ENCODE measurements at places on chromosomes 6 and 20.

DNA sequence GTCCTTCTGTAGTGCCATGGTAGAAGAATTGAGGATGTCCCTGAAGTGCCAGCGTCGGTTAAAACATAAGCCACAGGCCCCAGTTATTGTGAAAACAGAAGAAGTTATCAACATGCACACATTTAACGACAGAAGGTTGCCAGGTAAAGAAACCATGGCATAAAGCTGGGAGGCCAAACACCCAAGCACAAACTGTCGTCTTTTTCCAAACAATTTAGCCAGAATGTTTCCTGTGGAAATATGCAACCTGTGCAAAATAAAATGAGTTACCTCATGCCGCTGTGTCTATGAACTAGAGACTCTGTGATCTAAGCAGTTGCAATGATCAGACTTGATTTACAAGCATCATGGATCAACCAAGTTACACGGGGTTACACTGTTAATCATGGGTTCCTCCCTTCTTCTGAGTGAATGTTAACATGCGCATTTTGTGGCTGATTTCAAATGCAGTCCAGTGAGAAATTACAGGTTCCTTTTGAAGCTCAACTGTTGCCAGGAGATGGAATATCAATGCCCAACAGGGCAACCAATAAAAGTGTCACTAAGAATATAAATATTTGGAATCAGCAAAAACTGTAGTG, 674.9 kb downstream of the GRIK2 start:
- DNase-seq, result no peak

- no peak for DNase-seq
Observed at GRCh38 chr6:43974643-43975230, 152.5 kb downstream of the MRPL14 start.

- DNase-seq, result no peak
Observed at GRCh38 chr6:157635388-157636244, 187.4 kb upstream of the SNX9 start.

DNA sequence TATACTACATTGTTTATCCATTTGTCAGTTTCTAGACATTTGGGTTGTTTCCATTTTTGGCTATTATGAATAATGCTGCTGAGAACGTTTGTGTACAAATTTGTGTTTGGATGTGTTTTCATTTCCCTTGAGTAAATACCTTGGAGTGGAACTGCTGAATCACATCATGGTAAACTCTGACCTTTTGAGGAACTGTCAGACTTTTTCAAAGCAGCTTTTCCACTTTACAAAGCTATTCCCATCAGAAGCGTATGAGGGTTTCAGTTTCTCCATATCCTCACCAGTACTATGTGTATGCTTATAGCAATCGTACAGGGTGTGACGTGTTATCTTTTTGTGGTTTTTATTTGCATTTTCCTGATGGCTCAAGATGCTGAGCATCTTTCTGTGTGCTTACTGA, 103.7 kb downstream of the MYO6 start:
- DNase-seq, result peak; percentile 25

DNA sequence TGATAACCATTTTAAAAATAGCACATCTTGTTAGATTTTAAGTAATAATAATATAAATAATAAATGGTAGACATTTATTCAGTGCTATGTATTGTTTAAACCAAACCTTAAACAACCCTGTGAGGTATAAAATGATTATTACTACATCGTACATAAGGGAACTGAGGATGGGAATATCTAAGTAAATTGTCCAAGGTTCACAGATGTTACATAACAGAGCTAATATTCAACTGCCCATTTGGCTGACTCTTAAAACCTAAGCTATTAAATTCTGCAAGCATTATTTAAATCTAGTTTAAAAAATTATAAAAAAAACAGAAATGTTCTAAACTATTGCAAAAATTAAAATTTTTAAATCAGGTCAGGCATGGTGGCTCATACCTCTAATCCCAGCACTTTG, 175.1 kb downstream of the COL19A1 start:
- no peak for DNase-seq

DNA sequence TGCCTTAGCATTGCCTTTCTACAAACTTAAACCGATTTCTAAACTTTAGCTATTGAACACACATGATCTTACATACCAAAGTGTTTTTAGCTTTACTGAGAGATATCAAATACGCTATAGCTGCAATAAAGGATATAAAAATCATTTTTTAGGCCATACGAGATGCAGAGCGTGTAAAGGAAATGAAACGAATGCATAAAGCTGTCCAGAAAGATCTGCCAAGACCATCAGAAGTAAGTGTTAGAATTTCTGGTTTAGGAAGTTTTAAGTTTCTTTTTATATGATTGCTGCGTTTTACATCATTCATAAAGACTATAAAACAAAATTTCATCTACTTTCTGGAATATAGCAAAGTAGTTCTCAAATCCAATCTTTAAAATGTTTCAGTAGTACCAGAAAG, 38.4 kb downstream of the CDC5L start:
- no peak for DNase-seq

DNA sequence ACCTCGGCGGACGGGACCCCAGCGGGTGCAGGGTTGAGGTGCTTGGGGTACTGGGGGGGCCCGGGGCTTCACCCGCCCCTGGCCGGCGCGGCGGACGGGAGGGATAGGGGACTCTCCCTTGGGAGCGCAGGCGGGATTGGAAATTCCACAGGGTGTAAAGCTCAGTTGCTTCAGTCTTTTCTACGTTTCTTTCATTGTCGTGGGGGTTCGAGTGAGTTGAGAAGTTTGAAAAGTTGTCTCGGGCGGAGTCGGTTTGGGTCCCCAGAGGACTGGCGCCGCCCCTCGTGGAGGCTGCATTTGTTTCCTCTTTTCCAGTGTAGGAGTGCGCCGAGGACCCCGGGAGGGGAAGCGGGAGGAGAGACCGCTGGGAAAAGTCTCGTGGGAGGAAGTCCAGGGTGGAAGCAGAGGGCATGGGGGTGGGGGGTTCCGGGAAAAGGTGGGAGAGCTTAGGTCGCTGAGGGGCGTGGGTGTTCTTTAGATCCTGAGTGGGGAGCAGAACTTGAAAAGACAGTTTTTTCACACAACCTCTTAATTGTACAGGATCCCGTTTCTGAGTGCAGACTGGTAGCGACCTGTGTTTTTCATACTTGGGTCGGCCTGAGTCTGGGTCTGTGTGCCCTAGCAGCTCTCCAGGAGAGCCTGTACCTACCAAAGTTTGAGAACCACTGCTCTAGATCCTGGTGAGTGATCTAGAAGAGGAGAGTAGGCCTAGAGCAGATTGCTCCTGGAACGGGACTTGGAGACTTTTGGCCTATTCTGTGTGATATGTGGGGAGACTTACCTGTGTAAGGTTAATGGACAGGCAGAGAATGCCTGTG, 495 bp downstream of the FAM83B start:
- peak; percentile 4 for DNase-seq

- no peak for DNase-seq
Observed at GRCh38 chr20:25033265-25033923, 24.5 kb downstream of the ACSS1 start.
